ENCODE measurements at places on chromosomes 12 and 14.

DNA sequence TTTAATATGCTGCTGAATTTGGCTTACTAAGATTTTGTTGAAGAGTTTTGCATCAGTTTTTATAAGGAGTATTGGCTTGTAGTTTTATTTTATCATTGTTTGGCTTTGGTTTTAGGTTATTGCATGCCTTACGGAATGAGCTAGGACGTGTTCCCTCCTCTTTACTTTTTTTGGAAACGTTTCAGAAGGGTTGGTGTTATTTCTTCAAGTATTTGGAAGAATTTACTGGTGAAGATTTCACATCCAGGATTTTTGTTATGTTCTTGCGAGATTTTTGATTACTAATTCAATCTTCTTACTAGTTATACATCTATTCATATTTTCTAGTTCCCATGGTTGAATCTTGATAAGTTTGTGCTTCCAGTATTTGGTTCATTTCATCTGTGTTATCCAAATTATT is 823.2 kb downstream of the SLC6A15 start:
- no peak for DNase-seq

DNA sequence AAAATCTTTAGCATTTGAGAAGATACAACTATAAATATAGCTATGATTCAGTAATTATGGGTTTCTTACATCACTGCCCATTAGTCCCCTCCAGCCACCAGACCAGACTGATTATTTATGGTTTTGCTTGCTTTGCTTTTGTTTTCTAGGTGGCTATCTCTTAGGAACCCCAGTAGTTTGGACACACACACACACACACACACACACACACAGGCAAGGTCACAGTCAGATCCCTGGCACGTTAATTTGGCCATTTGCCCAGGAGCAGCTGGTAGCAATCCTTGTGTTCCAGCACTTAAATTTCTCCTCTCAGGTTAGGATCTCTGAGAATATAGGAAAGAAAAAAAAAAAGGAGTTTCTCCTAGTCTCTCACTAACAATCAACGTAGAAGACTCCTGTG is 90.2 kb upstream of the RESF1 start:
- peak; percentile 47 for DNase-seq

- no peak for DNase-seq
These were observed 34.1 kb upstream of the CIT start for GRCh38 chr12:119911182-119911581.

DNA sequence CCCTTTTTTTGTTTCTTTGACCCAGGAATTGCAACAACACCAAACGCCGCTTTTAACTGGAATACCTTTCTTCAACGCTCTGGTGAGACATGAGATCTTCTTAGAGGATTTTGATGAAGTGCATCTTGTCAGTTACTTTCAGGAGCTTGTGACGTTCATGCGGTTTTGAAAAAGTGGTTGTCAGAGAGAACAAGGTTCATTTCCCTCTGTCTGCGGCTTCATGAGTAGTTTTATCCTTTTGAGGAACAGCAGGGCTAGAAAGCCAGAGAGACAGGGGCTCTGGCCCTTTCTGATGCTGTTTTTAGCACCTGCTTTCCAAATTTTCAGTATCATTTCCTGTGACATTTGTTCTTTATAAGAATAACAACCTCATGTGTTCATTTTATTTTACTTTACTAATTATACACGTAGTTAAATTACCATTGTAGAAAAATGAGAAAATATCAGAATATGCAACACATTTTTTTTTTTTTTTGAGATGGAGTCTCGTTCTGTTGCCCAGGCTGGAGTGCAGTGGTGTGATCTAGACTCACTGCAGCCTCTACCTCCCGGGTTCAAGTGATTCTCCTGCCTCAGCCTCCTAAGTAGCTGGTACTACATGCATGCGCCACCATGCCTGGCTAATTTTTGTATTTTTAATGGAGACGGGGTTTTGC is 61.8 kb downstream of the GLT1D1 start:
- no peak for DNase-seq

GRCh38 chr12:21073129-21073528 is 57.9 kb upstream of the SLCO1B1 start:
- DNase-seq = no peak

- DNase-seq = no peak
These were observed 16.0 kb upstream of the EVL start for GRCh38 chr14:100049220-100049619.

DNA sequence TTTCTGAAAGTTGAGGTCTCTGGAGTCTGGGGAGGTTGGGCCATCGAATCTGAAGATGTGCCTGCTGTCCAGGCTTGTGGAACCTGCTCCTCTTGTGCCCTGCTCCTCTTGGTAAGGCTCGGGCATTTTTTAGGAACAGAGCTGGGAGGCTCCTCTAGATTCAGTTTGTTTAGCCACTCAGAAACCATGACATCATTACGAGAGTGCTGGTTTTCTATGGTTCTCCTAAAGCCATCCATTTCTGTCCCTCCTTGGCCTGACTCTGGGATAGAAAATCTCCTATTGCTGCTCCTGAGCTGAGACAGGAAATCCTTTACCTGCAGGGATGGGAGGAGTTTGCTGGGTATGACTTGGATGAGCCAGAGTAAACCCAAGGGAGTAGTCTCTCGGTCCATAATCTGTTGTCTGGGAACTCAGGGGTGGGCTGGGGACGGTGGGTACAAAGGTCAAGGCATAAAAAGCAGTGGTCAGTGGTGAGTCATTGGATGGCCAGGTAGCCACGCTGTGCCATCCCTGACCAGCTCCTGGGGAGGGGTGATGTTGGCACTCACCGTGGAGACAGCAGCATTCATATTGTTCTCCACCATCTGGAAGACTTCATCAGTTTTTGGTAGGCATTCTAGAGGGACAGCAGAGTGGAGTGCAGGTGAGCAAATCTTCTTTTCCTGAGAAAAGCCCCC is 2.4 kb upstream of the ADCY4 start:
- DNase-seq = no peak

GRCh38 chr14:50607761-50608160 is 47.8 kb downstream of the ATL1 start:
- DNase-seq = no peak

DNA sequence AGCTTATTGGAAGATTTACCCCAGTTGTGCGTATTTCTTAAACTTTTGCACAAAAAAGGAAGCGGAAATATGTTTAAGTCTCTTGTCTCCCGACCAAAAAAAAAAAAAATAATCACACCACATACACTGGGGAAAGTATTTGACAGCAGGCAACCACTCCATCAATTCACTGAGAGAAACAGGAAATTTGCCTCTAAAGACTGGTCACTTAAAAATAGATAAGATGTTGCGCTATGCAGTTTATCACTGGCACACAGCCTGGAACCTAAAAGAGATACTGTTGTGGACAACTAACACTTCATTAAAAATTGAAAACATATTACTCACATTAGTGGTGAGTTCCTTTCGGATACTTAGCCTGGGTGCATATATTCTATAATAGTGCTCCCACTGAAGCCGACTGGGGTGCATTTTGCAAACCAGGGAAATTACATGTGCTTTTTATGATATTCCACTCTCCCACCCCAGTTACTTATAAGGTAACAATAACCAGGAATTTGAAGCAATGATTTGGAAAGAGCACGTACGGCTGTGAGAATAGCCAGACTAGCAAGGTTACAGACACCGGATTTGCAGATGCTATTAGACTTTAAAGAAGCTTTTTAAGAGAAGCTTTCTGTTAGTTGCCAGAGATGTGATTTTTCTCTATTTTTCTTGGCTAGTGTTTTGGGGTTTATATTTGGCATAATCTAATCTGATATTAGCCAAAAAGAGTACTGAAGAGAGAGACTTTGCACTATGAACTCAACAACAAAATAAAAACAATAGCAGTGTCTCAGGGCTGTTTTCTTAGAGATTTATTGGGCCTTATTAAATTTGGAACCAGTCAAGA is 311.5 kb downstream of the NOVA1 start:
- DNase-seq = peak; percentile 53

DNA sequence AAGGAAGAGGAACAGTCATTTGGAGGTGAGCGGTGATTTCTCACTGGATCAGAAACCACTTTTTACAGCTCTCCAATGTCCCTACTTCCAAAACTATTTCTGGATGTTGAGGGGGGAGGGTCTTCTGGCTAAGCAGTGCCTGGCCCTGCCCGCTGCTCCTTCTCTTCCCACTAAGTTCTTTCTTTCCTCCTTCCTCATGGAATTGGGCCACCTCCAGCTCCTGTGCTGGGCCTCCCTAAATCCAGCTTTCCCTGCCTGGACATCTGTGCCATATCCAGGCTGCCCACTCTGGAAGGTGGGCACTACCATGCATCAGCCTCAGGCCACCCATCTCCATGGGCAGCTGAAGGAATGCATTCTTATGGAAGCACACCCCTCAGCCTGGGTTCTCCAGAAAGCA is 11.5 kb downstream of the DHRS2 start:
- DNase-seq = no peak

DNA sequence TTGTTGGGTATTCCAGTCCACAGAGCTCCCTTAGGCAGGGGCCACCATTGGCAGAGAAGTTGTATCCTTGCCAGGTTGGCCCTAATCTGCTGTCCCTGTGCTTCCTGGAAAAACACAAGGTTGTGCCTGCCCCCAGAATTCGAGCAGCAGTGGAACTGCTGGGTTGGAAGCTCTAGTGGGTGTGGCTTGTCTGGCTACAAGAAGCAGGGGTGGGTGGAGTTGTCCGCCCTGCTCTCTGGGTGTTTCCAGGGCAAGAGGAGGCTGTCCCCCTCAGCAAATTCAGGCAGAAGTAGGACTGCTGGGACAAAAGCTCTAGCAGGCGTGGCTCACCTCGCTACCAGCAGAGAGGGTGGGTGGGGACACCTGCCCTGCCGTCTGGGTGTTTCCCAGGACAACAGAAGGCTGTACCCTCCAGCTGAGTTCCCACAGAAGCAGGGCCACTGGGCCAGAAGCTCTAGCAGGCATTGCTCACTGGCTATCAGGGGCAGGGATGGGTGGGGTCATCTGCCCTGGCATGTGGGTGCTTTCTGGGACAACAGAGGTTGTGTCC is 72.8 kb upstream of the NPAS3 start:
- DNase-seq = no peak

DNA sequence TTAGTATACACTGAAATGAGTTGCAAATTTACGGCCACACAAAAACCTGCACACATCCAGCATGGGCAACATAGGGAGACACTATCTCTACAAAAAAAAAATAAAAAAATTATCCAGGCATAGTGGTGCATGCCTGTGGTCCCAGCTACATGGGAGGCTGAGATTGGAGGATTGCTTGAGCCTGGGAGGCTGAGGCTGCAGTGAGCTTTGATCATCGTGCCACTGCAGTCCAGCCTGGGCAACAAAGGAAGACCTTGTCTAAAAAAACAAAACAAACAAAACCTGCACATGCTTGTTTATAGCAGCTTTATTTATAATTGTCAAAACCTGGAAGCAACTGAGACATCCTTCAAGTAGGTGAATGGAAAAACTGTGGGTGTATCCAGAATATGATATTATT is 4.9 kb upstream of the TOMM20L start:
- no peak for DNase-seq

GRCh38 chr12:89993632-89994031 is 285.0 kb upstream of the ATP2B1 start:
- DNase-seq = no peak

GRCh38 chr12:46815809-46816208 is 10.0 kb downstream of the SLC38A4 start:
- no peak for DNase-seq

GRCh38 chr14:50531595-50532501 is 521 bp downstream of the MAP4K5 start:
- peak; percentile 49 for DNase-seq

- DNase-seq = no peak
These were observed 44.0 kb downstream of the LRRC74A start for GRCh38 chr14:76870166-76870565.

GRCh38 chr12:109346920-109347319 is 780 bp upstream of the MYO1H start:
- no peak for DNase-seq

DNA sequence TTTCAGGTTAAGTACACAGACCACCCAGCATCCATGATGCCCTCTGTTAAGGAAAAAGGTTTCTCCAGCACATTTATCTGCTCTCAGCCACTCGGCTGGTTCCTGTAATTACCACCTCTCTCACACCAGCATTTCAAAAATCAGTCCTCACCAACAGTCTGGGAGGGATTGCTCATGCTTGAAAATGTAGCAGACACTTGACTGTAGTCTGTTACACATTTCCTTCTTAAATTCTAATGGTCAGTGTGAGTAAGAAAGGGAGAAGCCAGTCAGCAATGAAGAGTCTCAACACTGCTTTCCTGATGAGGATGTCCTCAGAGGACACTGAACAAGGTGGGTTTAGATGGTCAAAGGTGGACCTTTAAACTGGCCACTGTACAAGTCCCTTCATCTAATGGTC is 6.0 kb downstream of the ZBTB39 start:
- no peak for DNase-seq

DNA sequence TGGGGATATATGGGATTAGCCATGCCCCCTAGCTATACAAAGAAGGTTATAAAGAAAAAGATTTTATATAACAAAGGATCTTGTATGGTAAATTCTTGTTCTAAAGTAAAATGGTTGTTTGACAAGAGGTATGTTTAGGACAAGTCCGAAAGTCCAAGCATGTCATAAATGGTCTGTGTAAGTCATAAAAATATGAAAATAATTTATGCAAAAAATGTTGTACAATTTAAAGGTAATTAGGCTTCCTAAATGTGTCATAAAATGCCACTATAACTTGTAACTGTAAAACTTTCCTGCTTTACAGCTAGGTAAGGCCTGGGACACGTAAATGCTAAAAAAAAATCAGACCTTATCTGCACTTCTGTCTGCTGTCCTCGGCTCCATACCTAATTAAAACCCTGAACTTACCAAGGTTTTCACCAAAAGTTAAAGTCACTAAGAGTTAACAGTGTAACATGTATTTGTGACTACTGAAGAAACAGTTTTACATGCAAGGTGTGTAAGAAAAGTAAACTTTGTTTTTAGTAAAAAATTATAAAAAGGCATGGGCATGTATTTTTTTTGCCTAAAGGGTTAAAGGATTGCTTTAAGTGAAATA is 110.0 kb upstream of the RESF1 start:
- DNase-seq = no peak

GRCh38 chr12:103556890-103557627 is 30.0 kb upstream of the STAB2 start:
- DNase-seq = no peak

DNA sequence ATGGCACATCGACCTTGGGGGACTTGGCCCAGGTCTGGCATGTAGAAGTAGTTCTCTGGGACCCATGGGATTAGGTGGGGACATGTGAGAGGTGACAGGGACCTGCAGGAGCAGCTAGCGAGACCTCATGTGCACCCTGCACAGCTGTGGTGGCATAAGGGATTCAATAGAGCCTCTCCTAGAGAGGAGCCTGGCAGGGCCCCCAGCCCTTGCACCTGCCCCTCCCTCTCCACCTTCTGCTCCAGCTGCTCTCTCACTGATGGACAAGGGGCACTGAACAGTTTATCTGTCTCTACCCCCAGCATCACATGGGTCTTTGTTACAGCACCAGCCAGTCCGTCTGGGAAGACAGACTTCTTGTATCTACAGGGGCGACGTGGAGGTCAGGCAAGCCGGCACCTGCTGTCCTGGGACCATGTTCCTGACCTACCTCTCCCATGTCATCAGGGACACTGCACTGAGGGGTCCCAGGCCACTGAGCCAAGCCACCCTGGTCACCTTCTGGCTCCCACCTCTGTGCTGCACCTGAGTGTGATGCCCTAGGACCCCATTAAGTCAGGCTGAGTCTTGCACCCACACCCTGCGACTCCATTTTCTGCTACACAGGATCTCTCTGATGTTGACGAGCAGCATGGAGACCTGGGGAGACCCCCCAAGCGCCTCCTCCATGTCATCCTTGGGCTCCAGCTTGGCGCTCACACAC is 32.6 kb downstream of the DDX11 start:
- DNase-seq = peak; percentile 73
